Upper lobe of left lung (tissue), 6 donors: ENCODE measurements at places on chromosomes 2 and 18. TPM values are rescaled to one million over a fixed set of nuclear protein-coding genes. Genes with fewer than 3 reads are reported as not detected.

DNA sequence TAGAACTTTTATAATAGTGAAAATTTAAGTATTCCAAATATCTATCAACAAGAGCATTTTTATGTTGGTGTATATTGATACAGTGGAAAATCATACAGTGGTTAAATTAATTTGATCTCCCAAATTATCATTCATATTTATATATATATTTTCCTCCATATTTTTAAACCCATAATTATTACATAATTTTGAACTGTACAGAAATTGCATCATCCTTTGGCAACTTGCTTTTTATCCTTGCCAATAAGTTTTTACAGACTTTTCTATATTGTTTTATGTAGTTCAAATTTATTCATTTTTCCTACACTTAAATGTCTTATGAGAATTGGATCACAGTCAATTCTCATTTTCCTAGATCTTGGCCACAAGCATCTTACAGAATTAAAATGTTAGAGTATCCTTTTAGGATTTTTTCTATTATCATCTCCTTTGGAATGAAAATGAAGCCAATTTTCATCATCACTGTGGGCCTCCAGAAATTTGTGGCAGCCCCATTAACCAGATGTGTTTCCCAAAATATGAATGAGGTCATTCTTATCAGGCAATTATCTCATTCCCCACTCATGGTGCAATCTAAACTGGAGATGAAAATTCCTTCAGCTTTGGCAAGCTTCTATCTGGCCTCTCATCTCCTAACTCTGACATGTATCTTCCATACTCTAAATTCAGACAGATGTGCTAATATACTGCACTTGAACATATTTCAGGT lies 94.2 kb upstream of the DLGAP1 start:
- H3K27me3 ChIP-seq: no peaks in the 10 kb centered on the region
- H3K36me3 ChIP-seq: no peaks in the 10 kb centered on the region
- no peak overlapping the region for H3K27ac ChIP-seq

DNA sequence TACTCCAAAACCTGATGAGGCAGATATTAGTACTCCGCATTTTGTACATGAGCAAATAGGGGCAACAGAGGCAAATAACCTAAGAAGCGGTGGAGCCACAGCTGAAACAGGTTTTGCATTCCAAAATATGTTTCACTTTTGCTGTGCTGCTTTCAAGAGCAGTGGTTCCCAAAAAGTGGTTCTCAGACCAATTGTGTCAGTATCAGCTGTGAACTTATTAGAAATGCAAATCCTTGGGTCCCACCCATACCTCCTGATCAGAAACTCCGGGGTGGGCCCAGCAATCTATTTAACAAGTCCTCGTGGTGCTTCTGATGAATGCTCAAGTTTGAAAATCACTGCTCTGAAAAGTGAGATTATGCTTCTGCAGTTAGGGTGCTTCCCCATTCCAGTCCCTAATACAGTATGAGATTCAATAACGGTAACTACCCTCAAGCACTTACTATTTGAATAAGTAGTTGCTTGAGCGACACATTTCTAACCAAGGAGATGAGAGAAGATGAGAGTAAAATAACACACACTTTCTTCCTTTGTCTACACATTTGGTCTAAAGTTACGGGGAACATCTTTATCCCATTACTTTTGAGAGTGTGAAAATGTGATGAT lies 17.8 kb upstream of the TCF4 start:
- no peaks in the 10 kb centered on the region for H3K27me3 ChIP-seq
- no peaks in the 10 kb centered on the region for H3K4me1 ChIP-seq
- DNase-seq: no peak
- H3K27ac ChIP-seq: no peak overlapping the region

The FKBP1B gene
- total RNA-seq: 25.0 TPM

DNA sequence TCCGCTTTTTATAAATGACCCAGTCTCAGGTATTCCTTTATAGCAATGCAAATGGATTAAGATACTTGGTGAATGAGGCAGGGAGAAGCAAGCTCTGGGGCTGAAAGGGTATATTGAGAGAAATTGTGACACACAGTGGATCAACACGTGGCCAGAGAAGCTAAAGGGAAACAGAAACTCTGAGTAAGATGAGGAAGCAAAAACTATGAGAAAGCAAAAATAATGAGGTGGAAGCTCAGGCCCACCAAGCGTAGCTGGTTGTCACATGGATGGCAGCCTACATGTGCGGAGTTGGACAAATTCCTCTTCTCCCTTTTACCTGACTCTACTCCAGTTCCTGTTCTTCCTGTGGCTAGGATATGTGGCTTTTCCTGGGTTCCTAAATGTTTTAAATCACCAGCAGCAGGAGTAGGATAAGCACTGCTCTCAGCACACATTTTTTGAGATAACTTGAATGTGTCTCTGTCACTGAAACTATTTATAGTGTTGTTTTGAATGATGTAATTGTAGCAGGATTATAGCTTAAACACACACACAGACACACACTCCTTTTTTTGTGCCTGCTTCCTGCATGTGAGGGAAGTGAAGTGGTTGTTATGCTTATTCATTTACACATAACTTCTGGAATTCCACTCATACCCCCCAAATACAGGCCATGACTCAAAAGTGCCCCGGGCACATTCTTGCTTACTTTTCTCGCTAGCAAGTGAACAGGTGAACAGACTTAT lies 30.1 kb upstream of the EPC2 start:
- H3K36me3 ChIP-seq: no peaks in the 10 kb centered on the region
- H3K4me1 ChIP-seq: peaks cover 20% of the 10 kb centered on the region
- H3K27ac ChIP-seq: peak overlapping the region; percentile 57
- DNase-seq: no peak
- H3K4me3 ChIP-seq: no peak overlapping the region

The TRIM43B gene
- not detected for total RNA-seq

The DPYSL5 gene
- total RNA-seq: not detected

The PROC gene
- not detected for total RNA-seq

GRCh38 chr2:182716650-182716979 lies 558 bp downstream of the DNAJC10 start:
- peak overlapping the region; percentile 90 for H3K27ac ChIP-seq
- H3K4me1 ChIP-seq: peaks cover 29% of the 10 kb centered on the region
- peak overlapping the region; percentile 75 for H3K4me3 ChIP-seq
- peaks cover 18% of the 10 kb centered on the region for H3K36me3 ChIP-seq

GRCh38 chr18:41989508-41989907 lies 34.5 kb downstream of the PIK3C3 start:
- peaks cover 55% of the 10 kb centered on the region for H3K36me3 ChIP-seq
- H3K4me3 ChIP-seq: no peak overlapping the region
- H3K4me1 ChIP-seq: no peaks in the 10 kb centered on the region
- DNase-seq: no peak
- no peak overlapping the region for H3K27ac ChIP-seq

DNA sequence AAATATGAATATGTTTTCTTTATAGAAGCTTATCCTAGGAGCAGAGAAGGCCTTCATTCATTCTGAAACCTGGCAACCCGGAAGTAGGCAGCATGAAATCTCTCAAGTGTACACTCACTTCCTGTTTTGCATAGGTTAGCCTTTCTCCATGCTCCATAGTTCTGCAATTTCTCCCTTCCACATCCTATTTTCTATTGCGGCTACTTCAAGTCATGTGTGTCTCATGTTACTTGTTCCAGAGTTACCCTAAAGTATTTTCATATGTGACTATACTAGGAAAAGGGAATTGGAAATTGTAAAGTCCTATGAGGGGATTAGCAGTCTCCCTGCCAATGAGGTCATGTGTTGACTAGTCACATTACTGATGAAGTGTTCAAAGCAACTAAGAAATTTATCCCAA lies 320.6 kb downstream of the NCKAP5 start:
- H3K4me1 ChIP-seq: peaks cover 19% of the 10 kb centered on the region
- no peak for DNase-seq
- no peaks in the 10 kb centered on the region for H3K36me3 ChIP-seq
- H3K4me3 ChIP-seq: no peak overlapping the region
- H3K27me3 ChIP-seq: no peaks in the 10 kb centered on the region
- peak overlapping the region; percentile 47 for H3K27ac ChIP-seq

The HOXD1 gene
- 2.2 TPM for total RNA-seq

The ZSWIM2 gene
- total RNA-seq: not detected

GRCh38 chr2:230934231-230935129 lies 9.4 kb upstream of the GPR55 start:
- no peaks in the 10 kb centered on the region for H3K4me1 ChIP-seq
- no peak overlapping the region for H3K27ac ChIP-seq
- H3K4me3 ChIP-seq: no peak overlapping the region
- no peaks in the 10 kb centered on the region for H3K36me3 ChIP-seq
- DNase-seq: no peak

DNA sequence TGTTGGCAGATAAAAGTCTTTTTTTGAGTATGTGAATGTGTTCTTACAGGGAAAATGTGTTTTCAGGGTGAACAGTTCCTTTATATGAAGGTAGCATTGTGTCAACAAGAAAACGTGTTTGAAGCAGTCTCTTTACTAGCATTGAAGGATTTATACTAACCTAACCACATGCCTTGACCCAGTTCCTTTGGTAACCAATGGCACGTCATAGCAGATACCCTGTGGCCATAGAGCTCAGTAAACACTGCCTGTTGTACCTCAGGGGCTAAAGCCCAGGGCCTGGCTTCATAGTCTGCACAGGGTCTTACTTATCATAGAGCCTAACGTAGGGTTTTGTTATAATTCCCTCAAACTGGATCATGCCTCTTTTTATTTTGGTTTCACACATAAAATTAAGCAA lies 32.1 kb upstream of the NFU1 start:
- H3K27ac ChIP-seq: no peak overlapping the region
- H3K27me3 ChIP-seq: no peaks in the 10 kb centered on the region
- no peak overlapping the region for H3K4me3 ChIP-seq
- peaks cover 4% of the 10 kb centered on the region for H3K36me3 ChIP-seq

The ANKRD30B gene
- total RNA-seq: not detected

The LIMS3 gene
- total RNA-seq: 0.89 TPM

The MOGAT1 gene
- 4.4 TPM for total RNA-seq

DNA sequence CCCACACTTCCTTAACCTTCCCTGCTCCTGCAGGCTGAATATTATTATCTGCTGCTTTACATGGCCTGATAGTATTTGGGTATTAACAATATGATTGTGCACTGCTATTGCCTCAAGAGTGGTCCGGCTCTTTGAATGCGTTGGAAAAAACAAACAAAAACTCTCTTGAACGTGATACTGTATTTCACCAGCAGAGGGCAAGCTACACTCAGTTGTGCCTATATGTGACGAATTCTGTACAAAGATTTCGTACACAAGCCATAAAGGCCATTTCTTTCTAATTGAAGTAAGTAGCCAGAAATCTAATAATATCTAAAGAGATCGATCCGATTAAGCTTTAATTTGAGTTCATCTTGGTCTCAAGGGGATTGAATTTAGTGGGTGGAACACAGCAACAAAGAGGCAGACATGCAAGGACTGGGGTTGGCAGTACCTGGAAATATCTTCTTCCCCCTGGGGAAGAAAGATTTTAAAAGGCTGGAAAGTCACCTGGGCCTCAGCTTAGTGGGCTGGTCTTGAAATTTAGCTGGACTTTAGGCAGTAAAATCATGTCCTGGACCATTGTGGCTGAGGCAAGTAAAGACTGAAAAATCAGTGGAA lies 49.3 kb upstream of the RAB6D start:
- no peak overlapping the region for H3K4me3 ChIP-seq
- DNase-seq: no peak
- H3K36me3 ChIP-seq: no peaks in the 10 kb centered on the region
- no peak overlapping the region for H3K27ac ChIP-seq
- no peaks in the 10 kb centered on the region for H3K4me1 ChIP-seq

GRCh38 chr18:59724103-59724502 lies 26.9 kb upstream of the CCBE1 start:
- DNase-seq: no peak
- no peaks in the 10 kb centered on the region for H3K27me3 ChIP-seq
- H3K4me1 ChIP-seq: no peaks in the 10 kb centered on the region
- no peaks in the 10 kb centered on the region for H3K36me3 ChIP-seq
- H3K4me3 ChIP-seq: no peak overlapping the region

GRCh38 chr2:195563857-195564512 lies 93.0 kb upstream of the SLC39A10 start:
- no peaks in the 10 kb centered on the region for H3K36me3 ChIP-seq
- H3K27ac ChIP-seq: peak overlapping the region; percentile 61
- no peaks in the 10 kb centered on the region for H3K27me3 ChIP-seq
- H3K4me3 ChIP-seq: no peak overlapping the region
- DNase-seq: no peak
- H3K4me1 ChIP-seq: peaks cover 19% of the 10 kb centered on the region

DNA sequence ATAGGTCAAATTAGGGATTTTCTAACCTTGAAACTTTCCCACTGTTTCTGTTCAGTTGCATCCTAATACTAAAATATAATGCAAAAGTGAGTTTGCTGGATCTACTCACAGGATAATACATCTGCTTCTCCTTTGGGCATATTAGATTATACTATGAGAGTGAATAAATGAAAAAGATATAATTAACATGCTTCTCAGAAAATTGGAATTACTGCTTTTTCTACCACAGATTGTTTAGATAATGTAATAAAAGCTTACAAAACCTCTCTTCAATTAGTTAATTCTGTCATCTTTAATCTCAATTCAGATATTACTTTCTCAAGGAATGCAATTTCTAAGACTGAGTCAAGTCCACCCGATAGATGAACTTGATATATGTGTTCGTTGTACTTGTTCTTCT lies 1077.2 kb upstream of the CDH2 start:
- H3K36me3 ChIP-seq: no peaks in the 10 kb centered on the region
- H3K4me1 ChIP-seq: no peaks in the 10 kb centered on the region
- H3K4me3 ChIP-seq: no peak overlapping the region

The TMEM178A gene
- 10.5 TPM for total RNA-seq

GRCh38 chr2:241573741-241574140 lies 15.2 kb downstream of the BOK start:
- no peaks in the 10 kb centered on the region for H3K27me3 ChIP-seq
- H3K4me3 ChIP-seq: no peak overlapping the region
- H3K27ac ChIP-seq: no peak overlapping the region
- peaks cover 13% of the 10 kb centered on the region for H3K36me3 ChIP-seq
- H3K4me1 ChIP-seq: no peaks in the 10 kb centered on the region

DNA sequence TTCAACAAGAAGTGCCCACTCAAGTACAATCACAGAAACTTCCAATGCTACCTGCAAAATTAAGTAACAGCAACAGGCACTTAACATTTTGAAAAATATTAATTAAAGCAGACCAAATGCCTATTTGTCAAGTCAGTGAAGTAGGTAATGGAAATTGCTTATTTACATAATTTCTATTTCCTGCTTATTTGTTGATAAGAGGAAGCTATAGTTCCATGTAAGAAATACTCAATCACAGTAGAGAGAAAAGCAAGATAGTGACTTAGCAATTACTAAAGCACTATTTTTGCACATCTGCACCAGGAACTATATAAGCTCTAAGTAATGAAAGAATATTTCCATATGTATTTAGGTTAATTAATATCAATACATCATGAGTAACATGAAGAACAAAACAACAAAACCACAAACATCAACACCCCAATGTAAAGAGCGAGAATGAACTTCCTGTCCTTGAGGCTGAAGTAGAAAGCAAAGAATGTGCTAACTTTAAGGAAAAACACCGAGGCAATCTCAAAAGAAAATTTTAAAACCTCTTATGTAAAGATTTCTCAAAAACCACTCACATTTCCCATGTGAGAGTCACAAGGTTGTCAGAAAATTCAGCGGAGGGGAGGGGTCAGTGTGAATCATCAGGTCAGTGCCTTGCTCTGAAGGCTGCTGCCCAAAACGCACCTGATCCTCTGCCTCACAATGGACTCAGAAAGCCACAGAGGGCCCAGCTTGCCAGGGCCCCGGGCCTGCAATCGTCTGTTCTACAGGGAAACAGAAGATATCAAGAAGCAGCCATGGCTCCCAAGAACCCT lies 12.5 kb downstream of the NPC1 start:
- H3K27ac ChIP-seq: peak overlapping the region; percentile 31
- no peaks in the 10 kb centered on the region for H3K27me3 ChIP-seq
- peaks cover 51% of the 10 kb centered on the region for H3K36me3 ChIP-seq
- H3K4me1 ChIP-seq: peaks cover 43% of the 10 kb centered on the region

The GPR75 gene
- total RNA-seq: 4.3 TPM

The VIL1 gene
- total RNA-seq: 0.29 TPM

The CNRIP1 gene
- 26.4 TPM for total RNA-seq
